Activated CD8-positive, alpha-beta memory T cell treated with anti-CD3 and anti-CD28 coated beads for 4 hours (primary cell): ENCODE measurements at places on chromosomes 2 and 18.
A peak's percentile ranks its signal among the peaks of the same experiment; 100 is the strongest.

DNA sequence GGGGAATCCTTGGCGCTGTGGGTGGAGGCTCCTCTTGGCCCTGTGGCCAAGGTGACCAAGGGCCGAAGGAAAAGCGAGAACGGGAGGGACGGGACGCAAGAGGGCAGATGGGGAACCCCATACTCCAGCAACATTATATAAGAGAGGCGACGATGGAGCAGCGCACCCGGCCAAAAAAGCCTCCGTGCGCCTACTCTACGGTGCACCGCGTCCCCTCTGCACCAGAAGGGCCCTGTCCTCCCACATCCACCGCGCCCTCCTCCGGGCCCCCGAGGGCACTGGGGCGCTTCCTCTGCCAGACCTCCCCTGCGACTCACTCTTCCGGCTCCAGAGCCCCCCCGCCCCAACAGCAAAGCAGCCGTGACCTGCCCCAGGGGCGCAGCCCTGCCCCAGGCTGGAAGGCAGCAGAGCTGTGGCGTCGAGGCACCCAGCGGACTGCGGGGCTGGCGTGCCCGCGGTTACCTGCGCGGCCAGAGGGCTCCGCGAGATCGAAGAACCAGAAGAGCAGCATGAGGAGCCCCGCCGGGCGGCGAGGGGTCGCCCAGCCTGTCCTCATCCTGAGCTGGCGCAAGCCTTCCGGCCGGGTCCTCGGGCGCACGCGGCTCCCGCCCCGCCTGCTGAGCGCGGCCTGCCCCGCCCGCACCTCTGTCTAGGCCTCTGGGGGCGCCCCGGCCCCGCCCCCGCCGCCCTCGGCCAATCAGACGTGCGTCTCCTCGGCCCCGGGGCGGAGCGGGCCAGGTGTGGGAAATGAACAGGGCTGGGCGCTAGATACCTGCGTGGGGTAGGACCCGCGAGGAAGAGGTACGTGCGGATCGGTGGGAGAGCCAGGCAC, 106.3 kb upstream of the CD302 start:
- peak; percentile 55 for DNase-seq

- DNase-seq = no peak
Measured at GRCh38 chr2:223114170-223114569, 62.2 kb downstream of the KCNE4 start.

GRCh38 chr2:227097495-227098161, 66.4 kb downstream of the COL4A4 start:
- no peak for DNase-seq

- DNase-seq = no peak
Measured at GRCh38 chr2:26355038-26355995, 8.7 kb upstream of the ADGRF3 start.

DNA sequence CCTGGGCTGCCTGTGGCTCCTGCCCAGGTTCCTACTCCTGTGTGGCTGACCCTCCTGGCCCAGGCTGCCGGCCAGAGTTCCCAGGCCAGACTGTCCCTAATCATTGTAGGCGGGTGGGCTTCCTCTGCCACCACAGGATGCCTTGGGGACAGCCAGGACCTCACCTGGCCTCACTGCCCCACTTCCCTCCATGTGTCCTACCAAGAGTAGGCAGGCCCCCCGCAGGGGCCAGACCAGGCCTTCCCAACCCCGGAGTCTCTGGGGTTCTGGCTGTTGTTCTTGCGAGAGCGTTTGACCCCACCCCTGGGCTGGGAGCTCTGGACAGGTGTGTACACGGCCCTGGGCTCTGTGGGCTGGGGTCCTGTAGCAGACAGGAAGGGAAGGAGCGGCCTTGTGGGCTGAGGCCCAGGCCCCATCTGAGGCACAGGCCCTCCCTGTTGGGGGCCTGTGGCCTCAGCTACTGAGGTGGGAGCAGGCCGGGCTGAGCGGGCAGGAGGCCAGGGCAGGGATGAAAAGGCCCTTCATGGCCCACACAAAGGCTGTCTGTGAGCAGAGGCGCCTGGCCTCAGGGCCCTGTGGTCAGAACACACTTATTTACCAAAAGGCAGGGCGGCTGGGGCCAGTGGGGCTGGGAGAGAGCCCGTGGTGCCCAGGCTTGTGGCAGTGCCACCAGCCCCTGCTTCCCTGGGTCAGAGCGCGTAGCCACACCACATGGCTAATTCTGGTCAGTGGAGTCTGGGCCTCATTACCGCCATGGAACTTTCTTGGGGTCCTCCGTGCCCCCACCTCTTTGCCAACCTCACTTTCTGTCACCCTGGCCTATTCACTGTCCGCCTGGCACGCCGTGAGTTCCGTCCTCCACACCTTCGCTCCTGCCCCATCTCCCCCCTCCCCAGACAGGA, 2.0 kb downstream of the SNORC start:
- no peak for DNase-seq

GRCh38 chr2:189115126-189115525, 64.4 kb downstream of the COL5A2 start:
- DNase-seq = no peak

- no peak for DNase-seq
Measured at GRCh38 chr2:168097431-168097830, 150.0 kb downstream of the STK39 start.

DNA sequence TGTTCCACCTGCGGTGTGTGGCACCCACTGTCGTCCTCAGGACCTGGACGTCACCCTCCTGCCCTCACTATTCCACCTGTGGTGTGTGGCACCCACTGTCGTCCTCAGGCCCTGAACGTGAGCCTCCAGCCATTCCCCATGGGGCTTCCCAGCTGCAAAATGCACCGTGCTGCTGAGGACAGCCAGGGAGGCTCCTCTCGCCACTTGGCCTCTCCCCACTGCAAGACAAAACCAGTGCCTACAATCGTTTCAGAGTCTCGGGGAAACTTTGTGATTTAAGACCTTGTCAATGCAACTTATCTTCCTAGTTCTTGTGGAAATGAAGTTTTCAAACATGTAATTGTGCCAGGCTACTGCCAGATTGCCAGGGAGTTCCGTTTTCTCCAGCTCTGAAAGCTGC, 319.3 kb upstream of the SALL3 start:
- DNase-seq = no peak

GRCh38 chr2:55768991-55769390, 75.3 kb upstream of the PNPT1 start:
- DNase-seq = no peak

GRCh38 chr2:20702563-20702962, 35.6 kb downstream of the GDF7 start:
- no peak for DNase-seq

- no peak for DNase-seq
Measured at GRCh38 chr2:85875350-85876050, 13.3 kb downstream of the ST3GAL5 start.

DNA sequence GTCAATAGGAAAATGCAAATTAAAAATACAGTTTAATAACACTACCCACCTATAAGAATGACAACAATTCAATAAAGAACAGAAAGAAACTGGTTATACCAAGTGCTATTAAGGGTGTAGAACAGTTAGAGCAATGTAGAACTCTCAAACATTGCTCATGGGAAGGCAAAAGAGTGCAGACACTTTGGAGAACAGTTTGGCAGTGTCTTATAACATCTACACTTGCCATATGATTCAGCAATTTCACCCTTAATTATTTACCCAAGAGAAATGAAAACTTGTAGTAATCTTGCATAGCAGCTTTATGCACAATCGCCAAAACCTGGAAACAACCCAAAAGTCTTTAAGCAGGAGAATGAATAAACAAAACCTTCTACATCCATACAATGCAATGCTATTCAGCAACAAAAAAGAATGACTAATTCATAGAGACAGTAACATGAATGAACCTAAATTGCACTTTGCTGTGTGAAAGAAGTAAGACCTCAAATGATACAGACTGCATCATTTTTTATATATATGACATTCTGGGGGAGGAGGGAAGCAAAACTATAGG, 455.2 kb downstream of the THSD7B start:
- no peak for DNase-seq

DNA sequence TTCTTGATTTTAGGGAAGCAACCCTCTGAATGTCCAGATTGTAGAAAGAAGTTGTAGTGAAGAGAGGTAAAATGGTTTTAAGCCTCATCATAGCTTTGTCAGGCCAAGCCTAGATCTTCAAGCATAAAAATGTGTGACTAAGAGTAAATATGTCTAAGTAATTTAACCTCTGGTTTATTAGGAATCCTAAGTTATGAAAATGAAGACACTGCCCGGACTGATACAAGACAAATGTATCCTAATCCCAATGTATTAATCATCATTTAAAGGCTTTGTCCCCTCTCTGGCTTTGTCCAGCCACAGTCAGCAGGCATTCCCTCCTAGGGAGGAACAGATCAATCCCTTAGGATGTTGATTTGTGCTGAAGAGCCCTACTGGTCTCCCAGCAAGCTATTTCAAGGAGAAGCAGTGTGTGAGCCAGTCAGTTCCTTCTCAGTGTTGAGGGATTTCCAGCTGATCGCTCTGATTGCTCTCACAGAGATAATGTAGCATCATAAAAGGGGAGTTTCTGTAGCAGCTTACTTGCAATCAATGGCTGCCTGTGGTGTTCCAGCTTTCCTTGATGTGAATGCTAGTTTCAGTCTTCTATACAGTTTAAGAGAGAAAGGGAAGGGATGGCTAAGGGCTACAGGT, 796.1 kb downstream of the EPHA4 start:
- no peak for DNase-seq

DNA sequence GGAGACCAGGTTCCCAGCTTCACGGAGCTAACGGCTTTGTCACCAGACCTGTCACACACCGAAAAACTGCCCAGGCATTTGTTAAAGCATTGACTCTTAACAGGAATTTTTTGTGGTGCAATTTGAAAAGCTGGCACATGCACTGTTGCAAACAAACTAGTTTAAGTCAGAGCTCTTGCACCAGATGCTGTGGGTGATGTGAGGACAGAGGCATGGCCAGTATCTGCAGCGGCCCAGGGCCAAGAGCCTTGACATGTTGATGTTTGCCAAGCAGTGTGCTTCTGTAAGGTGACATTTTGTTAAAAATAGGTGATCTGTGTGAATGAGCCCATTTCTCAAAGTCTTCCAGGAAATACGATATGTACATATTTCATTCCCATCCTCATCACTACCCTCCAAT, 142.5 kb downstream of the MTCL1 start:
- no peak for DNase-seq

- DNase-seq = no peak
Measured at GRCh38 chr2:231533086-231533776, 3.0 kb upstream of the NMUR1 start.

- DNase-seq = no peak
Measured at GRCh38 chr2:132978840-132979239, 308.8 kb upstream of the LYPD1 start.

GRCh38 chr18:48136827-48137373, 206.4 kb upstream of the SMAD2 start:
- no peak for DNase-seq

DNA sequence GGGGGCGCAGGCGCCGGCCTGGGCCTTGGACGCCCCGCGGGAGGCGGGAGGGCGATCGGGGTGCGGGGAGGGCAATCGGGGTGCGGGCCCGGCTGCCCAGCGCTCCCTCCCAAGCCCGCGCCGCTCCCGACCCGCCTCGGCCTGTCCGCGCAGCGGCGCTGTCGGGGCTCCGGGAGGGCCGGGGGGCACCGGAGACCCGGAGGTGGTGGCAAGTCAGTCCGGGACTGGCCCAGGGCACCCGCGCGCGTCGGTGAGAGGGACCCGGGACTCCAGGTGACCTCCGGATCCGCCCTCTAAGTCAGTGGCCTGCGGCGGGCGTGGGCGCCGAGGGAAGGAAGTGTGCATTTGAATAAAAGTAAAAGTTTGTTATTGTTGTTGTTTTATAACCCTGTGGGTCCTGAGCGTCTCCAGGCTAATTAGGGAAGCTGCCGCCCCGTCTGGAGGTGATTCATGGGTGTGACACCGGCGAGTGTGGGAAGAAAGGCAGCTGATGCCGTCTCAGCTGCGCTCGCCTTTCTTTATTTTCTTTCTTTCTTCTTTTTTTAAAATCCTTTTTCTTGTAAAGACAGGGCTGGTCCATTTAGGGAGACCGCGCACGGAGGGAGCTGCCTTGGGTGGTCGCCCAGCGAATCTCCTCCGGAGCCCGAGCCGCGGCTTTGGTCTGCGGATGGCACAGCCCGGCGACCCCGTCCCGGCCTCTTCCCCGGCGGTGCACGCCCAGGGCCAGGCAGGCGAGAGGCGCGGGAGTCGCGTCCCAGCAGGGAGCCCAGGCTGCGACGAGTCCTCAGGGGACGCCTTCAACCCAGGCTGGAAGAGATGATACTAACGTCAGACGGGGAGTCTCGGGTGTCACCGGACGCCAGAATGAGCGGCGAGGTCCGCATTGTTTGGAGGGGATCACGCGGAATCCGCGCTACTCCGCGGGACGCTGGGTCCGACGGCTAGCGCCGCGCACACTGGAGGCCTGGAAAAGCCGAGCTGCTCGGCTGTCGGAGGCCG, 627 bp upstream of the CRACDL start:
- no peak for DNase-seq

DNA sequence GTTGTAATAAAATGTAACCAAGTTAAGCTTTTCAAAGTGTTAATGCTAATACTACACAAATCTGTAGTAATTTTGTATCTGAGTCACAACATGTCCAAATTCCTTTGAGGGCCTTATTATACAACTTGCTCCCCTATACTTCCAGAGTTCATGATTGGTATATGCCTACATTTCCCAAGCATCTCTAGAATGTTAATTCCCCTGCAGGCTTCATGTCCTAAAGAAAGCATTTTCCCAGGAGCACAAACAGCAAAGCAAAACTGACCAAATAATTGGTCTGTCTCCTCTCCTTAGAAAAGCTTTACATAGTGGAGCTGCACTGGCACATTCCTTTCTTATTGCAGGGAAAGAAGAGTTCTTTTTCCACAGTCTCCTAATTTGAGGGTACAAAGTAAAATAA, 3.7 kb downstream of the ALS2 start:
- no peak for DNase-seq

DNA sequence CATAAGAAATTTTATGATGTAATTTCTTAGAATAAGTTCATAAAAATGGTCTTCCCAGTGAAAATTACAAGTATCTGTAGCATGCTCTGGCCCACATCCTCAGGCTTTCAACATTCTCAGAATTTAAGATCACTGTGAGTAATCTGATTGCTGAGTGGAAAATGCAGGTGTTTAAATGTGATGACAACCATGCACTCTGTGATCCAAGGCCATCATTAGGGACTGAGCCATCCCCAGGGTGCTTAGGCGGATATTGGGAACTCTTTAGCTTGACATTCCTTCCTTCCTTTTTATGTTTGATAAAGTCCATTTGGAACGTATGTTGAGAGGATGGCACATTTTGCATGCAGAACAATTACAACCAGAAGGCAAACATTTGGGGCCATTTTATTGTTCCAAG, 95.5 kb downstream of the ARL4C start:
- no peak for DNase-seq

DNA sequence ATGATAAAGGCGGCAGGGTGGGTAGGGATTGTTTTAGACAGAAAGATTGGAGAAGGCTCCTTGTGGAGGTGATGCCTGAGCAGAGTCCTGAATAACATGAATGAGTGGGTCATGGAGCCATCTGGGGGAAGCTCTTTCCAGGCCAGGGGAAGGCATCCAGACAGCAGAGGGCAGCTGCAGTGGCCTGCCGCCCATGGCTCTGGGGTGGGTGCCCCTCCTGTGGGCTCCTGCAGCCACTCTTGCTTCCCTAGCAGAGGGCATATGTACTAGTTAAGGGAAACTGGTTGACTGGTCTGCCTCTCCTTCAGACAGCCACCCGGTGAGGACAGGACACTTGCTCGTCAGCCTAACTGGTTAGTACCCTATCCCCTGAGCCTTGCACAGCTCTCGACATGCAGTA, 46.5 kb upstream of the SLC1A4 start:
- DNase-seq = no peak

- no peak for DNase-seq
Measured at GRCh38 chr2:141942006-141942789, 188.6 kb downstream of the LRP1B start.

- DNase-seq = no peak
Measured at GRCh38 chr2:128646091-128646490, 327.4 kb upstream of the HS6ST1 start.

GRCh38 chr2:231212329-231212845, 14.0 kb downstream of the ARMC9 start:
- no peak for DNase-seq
